ENCODE measurements at places on chromosomes 5 and 9.

- DNase-seq = peak; percentile 49
These were observed 13.3 kb upstream of the RECK start for GRCh38 chr9:36023260-36024048.

GRCh38 chr9:101400120-101400519 is 1.5 kb downstream of the ZNF189 start:
- peak; percentile 44 for DNase-seq

- no peak for DNase-seq
These were observed 326.3 kb downstream of the SLCO4C1 start for GRCh38 chr5:101969742-101970141.

GRCh38 chr5:132238169-132238744 is 10.6 kb upstream of the P4HA2 start:
- DNase-seq = no peak

- peak; percentile 6 for DNase-seq
These were observed 109.2 kb upstream of the SMIM23 start for GRCh38 chr5:171676286-171676944.

DNA sequence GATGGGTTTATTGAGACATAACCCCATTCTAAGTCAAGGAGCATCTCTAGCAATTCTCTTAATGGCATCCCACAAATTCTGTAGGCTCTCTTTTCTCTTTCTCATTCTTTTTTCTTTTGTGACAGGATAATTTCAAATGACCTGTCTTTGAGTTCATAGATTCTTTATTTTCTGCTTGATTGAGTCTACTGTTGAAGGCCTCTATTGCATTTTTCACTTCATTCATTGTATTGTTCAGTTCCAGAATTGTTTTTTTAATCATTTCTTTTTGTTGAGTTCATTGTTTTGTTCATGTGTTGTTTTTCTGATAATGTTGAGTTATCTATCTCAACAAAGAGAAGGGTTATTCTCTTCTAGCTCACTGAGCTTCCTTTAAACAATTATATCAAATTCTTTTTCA is 144.7 kb upstream of the IL12B start:
- no peak for DNase-seq

DNA sequence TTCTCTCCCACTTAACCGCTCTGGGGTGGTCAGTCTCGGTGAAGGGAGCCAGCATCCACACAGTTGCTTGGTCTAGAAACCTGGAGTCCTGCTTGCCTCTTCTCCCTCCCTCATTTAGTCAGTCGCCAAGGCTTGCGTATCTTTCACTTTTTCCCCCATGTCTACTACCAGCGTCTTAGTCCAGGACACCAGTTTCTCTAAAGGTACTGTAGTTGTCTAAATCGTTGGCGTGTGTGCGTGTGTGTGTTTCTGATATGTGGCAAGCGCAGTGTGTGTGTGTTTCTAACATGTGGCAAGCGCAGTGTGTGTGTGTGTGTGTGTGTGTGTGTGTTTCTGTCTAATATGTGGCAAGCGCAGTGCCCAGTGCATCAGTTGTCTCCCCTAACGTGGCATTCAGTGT is 641 bp downstream of the ATP6V1G1 start:
- DNase-seq = no peak

DNA sequence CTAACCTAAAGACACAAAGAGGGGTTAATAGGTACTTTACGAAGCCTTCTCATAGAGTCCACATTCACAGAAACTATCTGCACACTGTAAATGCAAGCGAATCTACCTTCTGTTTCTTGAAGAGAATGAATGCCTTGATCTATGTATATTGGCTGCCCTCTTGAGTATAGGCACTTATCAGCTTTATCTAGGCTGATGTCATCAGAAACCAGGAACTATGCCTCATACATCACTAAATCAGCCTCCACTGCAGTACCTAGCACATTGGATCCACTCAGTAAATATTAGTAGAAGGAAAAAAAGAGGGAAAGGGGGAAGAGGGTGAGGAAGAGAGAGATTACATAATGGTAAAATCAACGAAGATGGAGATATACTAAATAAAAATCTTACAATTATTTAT is 477.1 kb downstream of the CAAP1 start:
- no peak for DNase-seq

DNA sequence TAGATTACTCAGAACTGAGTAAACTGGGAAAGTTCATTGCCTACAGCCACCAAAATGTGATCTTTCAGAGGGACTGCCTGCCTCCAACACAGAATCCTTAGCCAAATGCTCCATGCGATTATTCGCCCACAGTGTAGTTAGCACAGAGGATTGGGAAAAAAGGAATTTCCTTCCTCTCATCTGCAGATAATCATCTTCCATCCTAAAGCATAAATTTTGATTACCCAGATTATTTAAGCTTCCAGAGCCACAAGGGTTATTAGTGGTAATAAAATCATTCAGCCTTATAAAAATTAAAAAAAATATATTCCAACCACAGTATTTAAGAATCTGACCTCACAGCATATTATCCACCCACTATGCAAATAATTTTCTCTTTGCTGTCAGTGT is 285.3 kb upstream of the GRAMD2B start:
- DNase-seq = no peak

DNA sequence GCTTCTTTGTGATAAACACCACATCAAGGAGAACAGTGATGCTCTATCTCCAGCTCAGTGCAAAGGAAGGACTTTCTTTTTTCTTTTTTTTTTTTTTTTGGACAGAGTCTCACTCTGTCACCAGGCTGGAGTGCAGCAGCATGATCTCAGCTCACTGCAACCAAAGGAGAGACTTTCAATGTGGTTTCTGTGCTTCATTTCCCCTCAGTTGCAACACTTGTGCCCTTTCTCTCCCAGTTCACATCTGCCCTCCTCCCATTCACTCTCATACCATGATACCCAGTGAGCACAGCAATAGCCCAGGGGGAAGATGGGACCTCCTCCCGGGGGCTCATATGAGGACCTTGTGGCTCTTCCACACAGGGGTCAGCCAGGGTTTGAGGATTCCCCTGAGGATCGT is 110.0 kb downstream of the MTRR start:
- no peak for DNase-seq

GRCh38 chr5:17190242-17190778 is 27.1 kb upstream of the BASP1 start:
- peak; percentile 31 for DNase-seq

GRCh38 chr5:14131855-14132503 is 11.2 kb upstream of the TRIO start:
- DNase-seq = no peak

- DNase-seq = no peak
These were observed 168.5 kb downstream of the HSD17B3 start for GRCh38 chr9:96133321-96134021.

DNA sequence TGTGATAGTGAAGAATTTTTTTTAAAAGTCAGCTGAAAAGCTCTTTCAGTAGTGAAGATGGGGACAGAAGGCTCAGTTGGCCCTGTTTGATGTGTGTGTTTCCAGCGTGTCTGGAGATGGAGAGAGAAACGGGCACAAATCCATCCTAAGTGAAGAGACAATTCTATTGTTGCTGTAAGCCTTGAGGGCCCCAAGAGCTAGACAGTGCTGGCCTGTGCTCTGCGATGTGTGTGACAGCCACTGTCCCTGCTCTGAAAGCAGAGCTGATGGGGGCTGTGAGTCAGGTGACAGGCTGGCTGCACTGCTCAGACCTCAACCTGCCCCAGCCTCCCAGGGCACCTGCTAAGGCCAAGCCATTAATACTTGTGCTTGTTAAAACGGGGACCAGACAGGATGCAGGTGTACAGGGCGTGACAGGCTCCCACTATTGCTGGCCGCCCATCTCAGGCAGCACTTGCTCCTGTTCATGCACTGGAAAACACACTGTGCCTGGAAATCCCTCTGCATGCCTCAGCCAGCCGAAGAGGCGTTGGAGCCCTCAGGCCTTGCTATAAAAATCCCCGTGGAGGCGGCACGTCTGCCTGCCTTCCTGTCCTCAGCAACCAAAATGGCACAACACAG is 44.6 kb upstream of the SEMA4D start:
- peak; percentile 93 for DNase-seq

DNA sequence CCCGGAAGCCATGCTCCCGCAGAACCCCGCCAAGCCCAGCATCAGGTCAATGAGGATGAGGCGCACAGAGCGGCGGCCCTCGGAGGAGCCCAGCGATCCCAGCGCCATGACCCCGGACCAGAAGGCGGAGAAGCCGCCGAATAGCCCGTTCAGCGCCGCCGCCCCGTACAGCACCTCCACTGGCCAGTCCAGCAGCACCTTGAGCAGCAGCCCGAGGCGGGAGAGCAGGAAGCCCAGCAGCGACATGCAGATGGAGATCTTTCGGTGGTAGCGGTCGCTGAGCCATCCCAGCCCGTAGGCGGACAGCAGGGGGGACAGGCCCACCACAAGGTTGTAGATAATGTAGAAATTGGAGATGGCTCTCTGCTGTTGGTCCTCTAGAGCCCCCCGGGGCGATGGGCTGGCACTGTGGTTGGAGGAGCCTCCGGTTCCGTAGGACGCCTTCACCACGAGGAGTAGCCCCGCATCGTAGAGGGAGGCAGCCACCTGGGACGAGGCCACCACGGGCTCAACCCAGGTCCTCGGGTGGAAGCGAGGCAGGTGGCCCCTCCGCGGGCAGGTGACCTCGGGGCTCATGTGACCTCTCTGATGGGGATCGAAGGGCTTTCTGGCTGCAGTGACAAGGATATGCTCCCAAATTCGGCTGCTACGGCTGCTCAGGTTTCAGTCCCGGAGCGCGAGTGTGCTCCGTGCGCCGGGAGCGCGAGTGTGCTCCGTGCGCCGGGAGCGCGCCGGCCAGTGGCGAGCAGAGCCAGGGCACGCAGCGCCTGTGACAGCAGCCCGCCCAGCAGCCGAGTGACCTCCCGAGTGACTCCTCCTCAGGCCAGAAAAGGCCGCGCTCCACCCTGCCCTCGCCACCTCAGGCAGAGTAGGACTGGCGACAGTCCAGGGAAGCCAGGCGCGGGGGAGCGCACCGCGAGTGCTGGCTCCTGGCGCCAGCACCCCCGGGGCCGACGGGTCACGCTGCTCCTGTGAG is at the start of gene SLC46A2:
TSS of gene SLC46A2 (minus strand) at position 771 of the 976 bp plus-strand sequence. CDS start at position 576, 195 bp downstream.
- DNase-seq = no peak

DNA sequence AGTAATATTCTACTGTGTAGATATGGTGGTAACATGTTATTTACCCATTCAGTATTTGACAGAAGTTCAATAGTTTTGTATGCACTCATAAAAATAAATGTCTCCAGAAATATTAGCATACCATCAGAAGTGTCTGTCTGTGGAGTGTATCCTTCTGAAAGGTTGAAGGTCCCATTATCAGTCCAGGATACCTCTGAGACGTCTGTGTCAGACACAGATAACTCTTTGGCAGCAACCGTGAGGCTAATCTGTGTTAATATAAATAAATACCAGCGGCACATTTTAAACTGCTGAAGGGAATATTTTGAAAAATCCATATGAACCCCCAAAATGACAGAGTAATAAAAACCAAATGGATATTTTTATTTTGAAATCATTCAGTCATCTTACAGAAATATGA is 11.9 kb upstream of the ZNF622 start:
- no peak for DNase-seq

GRCh38 chr9:32414856-32415255 is 30.4 kb downstream of the ACO1 start:
- DNase-seq = no peak

GRCh38 chr9:116436121-116436520 is 251.0 kb upstream of the TRIM32 start:
- no peak for DNase-seq

DNA sequence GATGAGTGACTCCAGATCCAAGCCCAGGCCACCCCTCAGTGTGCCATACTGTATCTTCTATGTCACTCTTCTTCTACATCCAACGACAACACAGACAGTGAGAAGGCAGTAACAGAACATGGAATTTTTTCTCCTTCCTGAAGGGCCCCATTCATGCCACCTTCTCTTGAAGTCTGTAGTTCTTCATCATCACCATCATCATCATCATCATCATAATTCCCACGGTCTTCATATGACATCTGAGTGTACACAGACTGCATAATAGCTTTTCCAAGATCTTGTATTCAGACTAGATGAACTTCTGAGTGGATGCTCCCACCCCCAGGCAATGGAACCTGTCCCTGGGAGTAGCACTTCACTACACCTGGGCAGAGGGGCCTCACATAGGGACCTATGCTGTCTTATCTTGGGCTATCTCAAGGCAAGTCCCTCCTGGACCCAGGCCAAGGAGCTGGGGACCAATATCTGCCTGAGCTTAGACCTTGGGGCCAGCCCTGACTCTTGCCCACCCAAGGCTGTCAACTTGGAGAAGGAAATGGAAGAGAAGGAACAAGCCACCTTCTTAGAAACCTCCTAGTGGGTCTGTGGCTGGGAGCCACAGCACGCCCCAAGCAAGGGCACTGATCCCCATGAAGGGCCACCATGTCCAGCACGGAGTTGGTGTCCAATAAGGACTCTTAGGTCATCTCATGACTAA is 159.1 kb downstream of the FSTL4 start:
- no peak for DNase-seq

- DNase-seq = no peak
These were observed 45.0 kb downstream of the GOLPH3 start for GRCh38 chr5:32129074-32129598.

DNA sequence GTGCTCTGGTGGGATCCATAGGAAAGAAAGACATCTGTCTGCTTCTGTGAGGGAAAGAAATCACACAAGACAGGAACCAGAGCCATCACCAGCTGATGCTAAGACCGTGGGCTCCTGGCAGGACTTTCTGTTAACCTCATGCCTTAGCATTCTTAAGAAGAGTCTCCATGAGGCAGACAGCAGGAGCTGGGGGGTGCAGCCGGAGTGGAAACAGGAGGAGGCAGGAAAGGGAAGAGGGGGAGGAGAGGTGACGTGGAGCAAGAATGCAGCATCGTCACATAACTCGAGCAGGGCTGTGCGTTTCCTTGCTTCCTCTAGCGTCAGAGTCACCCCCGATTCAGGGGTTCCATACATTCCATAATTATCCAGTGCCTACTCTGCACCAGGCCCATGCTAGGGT is 53.6 kb downstream of the ERGIC1 start:
- peak; percentile 66 for DNase-seq

GRCh38 chr9:110583237-110583636 is 3.7 kb upstream of the SVEP1 start:
- DNase-seq = peak; percentile 11

- DNase-seq = no peak
These were observed 111.0 kb upstream of the SLIT3 start for GRCh38 chr5:169411786-169412430.

GRCh38 chr5:157486221-157486681 is 26.2 kb downstream of the NIPAL4 start:
- DNase-seq = no peak

DNA sequence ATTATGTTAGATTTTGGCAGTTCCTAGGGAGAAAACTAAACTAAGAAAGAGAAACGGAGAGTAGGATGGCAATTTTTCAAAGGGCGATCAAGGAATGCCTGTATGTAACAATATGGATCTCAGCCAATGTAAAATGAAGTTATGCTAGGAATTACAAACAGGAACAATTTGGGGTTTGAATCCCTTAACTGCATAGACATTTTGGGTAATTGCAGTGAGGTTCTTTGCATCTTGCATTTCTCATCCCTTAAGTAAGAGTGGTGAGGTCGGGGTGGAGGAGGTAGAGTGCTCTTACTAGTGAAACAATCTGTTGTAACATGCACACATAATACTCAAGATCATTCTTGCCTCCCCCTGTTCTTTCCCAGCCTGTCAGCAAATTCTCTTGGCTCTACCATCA is 137.6 kb downstream of the NPR3 start:
- no peak for DNase-seq
